ENCODE measurements at places on chromosomes 3 and 15.

- no peak for DNase-seq
Measured at GRCh38 chr3:195570344-195570743, 13.4 kb downstream of the APOD start.

- DNase-seq = no peak
Measured at GRCh38 chr3:172115059-172115458, 75.7 kb downstream of the FNDC3B start.

GRCh38 chr15:99452010-99452409 lies 113.8 kb upstream of the MEF2A start:
- DNase-seq = no peak

- no peak for DNase-seq
Measured at GRCh38 chr15:43974852-43975251, 148.1 kb downstream of the WDR76 start.

GRCh38 chr3:76646921-76647562 lies 392.9 kb upstream of the ROBO2 start:
- DNase-seq = no peak

DNA sequence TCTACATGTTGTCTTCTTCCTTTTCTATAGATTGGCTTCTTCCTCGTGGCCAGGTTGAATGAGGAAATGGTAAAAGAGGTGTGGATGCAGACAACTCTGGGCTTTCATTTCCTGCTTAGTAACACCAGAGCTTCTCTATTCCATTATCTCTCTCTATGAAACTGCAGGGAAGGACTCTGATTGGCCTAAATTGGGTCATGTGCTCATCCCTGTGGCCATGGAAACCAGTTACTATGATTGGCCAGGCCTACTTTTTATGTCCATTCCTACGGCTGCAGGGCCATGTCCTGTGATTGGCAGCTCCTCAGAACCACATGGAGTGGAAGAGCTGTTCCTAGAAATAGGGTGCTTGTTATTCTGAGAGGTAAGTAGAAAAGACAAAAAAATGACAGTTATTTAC lies 486.9 kb upstream of the ADAMTS9 start:
- no peak for DNase-seq

DNA sequence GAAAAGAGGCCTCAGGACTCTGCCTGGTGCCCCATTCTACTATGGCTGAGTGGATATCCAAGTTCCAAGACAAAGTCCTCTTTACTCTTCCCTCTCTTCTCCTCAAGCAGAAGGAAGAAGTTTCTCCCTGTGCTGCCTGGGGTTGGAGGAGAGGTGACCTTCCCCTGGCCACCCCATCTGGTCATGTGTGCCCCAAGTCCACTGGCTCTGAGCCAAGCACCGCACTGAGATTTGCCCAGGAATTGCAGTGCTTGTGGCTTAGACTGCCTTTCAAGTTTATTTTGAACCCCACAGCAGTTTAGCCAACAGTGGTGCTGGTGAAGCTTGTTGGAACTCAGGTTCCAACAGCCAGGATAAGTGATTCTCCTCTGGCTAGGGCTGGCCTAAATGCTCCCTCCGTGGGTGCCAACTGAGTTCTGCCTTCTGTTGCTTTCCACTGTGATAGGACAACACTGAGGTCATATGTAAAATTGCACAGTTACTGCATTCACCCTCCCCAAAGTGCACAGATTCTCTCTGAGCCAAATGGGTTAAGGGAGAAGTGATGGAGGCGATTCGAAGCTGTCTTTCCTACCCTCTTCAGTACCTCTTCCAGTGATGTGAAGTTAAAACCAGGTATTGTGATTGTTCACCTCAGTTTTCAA lies 69.9 kb downstream of the TMCO5A start:
- DNase-seq = no peak

- DNase-seq = peak; percentile 48
Measured at GRCh38 chr3:149717391-149718056, 34.8 kb downstream of the COMMD2 start.

Data from retinal pigment epithelial cell (primary cell).